ENCODE measurements at places on chromosomes 3 and 15.

GRCh38 chr15:31245135-31245689, 81.4 kb upstream of the KLF13 start:
- no peak for DNase-seq

- no peak for DNase-seq
Measured at GRCh38 chr3:114872588-114872987, 274.5 kb downstream of the ZBTB20 start.

DNA sequence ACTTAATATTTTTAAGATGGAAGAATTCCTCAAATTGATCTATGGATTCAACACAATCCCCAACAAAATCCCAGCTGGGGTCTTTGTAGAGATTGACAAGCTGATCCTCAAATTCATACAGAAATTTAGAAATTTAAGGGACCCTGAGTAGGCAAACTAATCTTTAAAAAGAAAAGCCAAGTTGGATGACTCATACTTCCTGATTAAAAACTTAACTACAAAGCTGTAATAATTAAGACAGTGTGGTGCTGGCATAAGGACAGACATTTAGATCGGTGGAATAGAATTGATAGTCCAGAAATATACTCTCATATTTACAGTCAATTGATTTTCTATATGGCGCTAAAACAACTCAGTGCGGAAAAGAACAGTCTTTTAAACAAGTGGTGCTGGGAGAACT, 11.6 kb downstream of the FAM162A start:
- DNase-seq = no peak

GRCh38 chr3:113952921-113953320, 5.1 kb downstream of the ZDHHC23 start:
- peak; percentile 4 for DNase-seq

DNA sequence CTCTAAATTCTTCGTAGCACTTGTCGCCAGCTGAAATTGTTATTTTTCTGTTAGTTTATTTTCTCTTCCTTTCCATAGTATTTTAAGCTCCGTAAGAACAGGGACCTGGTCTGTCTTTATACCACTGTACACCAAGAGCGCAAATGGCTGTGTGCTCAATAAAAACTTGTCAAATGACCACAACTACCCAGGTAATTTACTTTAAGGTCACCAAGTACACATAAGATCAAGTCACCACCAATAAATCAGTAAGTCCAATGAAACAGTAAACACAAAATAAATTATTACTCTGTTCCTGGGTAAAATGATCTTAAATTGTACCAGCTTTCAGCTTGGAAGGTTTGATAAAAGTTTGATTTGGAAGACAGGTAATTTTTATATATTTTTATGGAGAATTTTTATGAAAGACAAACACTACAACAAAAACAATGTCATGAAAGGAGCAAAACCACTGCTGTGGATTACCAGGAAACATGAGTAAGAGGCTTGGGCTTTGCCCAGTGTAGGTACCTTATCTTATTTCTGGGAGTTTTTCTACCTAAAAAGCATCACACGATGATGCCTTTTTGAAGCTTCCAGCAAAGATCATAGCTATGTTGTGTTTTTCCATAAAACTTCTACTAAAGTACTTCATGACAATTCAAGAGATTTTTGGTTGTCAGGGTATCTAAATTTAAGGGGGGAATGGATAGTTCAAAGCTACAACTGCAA, 406.8 kb downstream of the SHQ1 start:
- DNase-seq = peak; percentile 49

GRCh38 chr3:150945226-150946032, 27.1 kb downstream of the CLRN1 start:
- DNase-seq = no peak

GRCh38 chr15:96595951-96596350, 265.5 kb downstream of the NR2F2 start:
- no peak for DNase-seq

DNA sequence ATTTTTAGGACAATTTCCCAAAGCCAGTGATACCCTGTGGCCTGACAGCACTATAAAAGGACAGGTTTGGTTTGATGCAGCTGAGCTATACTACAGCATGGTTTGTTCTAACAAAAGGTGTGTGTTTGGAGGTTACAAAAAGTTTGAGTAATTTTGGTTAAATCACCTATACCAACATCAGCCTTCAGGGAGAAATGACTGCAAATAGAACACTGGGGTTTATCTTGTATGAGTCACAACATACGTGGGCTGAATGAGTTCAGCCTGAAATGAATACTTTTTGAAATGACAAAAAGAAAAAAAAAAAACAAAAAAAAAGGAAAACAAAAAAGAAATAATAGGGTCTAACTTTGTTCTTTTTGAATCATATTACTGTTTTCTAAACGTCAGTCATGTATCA, 345.7 kb downstream of the CNTN3 start:
- DNase-seq = no peak

DNA sequence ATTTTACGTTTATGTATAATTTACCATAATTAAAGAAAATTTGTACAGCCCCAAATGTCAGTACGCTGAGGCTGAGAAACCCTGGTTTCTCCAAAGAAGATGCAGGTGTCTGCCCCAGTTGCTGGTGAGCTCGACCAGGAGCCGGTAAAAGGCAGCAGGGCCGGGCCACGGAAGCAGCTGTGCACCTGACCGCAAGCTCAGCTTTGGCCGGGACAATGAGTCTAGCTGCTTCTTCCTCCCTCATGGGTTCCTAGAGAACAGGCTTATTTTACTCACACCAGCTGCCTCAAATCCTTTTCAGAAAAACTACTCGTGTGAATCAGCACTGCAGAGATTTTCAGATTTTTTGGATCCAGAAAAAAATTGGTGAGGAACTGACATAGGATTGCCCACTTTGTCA, 18.0 kb upstream of the ZXDC start:
- no peak for DNase-seq

GRCh38 chr15:63999177-63999576, 47.1 kb downstream of the DAPK2 start:
- no peak for DNase-seq

DNA sequence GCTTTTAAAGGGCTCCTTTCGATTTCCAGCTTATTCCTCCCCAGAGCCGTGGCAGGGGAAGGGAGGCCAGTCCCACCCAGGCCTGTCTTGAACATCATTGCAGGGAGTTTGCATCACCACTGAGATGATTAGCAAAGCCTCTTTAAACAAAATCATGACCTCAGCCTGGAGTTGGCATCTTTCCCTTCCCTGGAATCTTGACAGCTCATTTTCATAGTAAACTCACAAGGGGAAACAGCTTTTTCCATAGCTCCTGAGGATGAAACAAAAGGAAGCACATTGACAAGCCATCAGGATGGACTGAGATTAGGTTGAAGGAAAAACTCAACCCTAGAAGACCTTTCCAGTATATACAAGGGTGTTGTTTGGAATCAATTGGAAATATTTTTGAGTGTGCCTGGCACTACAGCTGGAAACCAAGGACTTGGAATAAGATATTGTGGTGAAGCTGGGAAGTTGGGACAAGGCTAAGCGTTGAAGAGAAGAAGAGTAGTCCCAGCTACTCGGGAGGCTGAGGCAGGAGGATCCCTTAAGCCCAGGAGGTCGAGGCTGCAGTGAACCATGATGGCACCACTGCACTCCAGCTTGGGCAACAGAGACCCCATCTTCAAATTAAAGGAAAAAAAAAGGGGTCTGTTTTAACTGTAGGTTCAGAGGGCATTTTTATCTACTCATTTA, 3.1 kb upstream of the LARP6 start:
- DNase-seq = peak; percentile 99

DNA sequence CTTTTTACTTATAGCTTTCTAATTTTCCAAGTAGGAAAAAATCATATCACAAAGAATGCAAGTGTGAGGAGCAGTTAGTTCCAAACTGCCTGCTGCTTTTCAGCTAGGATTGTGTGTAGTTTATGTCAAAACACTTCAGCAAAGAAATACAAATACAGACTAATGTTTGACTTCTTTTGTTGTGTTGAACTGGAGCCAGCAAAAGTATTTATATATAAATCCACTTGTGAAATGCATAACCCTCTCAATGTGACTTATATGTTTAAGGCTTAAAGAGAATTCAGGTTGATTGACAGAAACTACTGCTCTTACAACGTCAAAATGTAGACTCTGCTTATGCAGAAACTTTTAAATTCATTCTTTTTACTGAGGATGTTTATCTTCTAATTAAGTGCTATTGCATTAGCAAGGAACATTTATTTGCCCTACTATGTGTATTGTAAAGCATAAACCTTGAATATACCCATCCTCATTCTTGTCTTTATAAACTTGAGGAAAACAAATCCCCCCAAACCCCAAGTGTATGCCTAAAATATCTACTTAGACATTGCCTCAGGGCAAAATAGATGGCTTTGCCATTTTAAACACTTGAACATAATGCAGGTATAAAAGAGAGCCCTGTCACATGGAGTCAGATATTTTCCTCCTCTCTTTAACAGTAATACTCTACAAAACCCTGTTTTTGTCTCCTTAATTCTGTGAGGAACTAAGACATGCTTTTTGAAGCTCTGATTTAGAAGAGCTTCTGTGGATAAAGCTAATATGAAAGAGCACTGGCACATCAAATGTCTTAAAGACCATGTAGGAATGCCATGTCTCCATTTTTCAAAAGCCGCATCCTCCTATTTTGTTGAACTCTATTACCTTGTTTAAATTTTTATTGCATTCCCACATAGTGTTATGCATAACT, 302.8 kb upstream of the TBC1D5 start:
- DNase-seq = no peak

- DNase-seq = no peak
Measured at GRCh38 chr3:40968666-40969065, 230.6 kb upstream of the CTNNB1 start.

DNA sequence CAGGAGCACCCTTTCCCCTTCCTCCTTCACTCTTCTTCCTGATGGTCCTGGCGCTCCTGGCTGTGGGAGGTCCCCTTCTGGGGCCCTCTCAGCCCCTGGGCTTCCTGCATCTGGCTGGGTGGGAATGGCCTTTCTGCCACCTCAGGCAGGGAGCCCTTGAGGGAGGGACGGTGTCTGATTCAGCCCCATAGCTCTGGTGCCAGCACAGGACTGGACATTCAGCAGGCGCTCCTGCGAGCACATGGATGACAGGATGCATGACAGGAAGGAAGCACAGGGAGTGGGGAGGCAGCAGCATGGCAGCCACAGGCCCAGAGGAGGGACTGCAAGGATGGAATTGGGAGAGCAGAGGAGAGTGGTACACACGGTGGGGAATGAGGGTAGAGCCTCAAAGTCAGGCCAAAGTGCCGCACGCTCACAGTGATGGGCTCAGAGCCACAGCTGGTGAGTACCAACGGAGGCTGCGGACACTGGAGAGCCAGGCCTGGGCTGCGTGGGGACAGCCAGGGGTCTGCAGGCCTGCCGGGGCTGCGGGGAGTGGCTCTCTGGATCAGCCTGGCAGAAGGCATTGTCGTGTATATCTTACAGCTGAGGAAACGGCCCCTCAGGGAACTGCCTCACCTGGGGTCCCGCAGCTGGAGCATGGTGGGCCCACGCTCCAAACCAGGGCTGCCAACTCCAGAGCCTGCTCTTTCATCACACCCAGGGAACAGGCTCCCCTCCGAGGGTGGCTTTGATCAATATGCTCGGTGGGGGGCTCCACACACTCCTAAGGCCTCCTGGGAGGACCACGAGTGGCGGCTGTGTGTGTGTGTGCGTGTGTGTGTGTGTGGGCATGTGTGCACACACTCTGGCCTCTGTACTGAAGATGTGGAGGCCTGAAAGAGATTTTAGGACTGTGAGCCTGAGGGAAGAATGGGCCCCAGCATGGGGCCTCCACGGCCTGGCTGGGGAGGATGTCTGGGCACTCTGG, 51.4 kb upstream of the CTSH start:
- peak; percentile 27 for DNase-seq

DNA sequence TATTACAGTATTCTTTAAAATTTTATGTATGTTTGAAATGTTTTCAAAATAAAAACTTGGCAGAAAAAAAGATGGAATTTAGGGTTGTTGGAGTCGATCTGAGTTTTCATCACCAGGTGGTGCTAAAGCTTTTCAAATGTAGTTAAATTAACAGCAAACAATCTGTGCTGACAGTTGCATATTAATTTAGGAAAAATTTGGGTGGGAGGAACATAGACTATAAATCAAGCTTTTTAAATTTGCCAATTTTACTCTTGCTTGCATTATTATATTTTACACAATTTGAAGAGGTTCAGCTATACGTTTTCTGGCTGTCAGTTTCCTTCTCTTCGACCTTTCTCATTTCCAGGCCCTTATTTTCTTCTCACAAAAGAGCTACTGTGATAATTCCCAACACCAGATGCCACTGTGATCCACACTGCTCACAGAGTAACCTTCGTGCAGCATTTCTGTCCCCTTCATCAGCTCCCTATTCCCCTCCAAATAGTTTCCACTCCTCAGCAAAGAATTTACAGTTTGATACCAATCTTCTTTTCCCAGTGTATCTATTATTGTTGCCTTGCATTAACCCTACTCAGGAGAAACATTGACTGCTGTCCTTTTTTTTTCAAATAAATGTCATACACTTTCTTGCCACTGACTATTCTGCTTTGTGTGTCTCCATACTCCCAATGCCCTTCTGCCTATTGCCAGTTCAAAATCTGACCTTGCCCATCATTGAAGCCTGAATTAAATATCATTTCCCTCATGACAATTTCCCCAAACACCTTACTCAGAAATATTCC, 53.4 kb upstream of the EIF5A2 start:
- DNase-seq = peak; percentile 70

DNA sequence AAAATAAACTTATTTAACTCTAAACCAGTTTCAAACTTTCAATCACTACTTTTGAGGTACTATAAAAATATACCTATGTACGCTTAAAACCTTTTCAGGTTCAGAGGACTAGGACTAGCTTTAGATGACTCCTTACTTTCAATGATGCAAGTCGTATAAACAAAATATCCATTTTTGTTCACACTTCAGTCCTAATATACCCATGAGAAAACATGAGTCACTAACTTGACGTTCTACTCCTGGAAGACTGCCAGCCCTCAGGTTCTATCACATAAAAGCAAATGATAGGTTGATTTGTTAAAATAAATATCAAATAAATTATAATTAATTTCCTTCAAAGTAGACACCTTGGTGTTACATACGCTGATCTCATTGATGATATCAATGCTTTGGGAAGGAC, 10.6 kb upstream of the P3H2 start:
- peak; percentile 84 for DNase-seq

DNA sequence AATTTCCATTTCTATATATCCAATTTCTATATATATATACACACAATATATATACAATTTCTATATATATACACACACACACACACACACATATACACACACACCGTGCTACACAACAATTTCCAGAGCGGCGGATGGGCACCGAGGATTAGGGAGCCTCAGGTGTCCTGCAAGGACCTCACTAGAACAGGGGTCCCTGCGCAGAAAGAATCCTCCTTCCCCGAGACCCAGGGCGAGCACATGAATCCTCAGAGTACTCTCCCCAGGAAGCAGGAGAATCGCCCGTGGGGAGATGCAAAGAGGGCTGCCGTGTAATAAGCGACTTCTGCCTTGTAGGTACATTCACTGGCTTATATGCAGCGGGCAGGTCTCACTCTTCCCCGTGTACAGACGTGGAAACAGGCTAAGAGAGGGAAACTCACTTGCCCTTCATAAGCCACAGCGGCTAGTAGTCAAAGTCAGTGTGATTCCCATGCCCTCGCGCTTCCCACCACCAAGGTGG, 467 bp downstream of the PIF1 start:
- peak; percentile 30 for DNase-seq

GRCh38 chr3:62100282-62100989, 272.9 kb downstream of the FEZF2 start:
- DNase-seq = no peak

Measured in dermis blood vessel endothelial cell (primary cell).